ENCODE measurements at places on chromosomes 12 and 14.

- peak; percentile 36 for DNase-seq
Observed at GRCh38 chr12:76144245-76144549, 59.7 kb upstream of the NAP1L1 start.

GRCh38 chr12:117966511-117966910 lies 2.3 kb downstream of the KSR2 start:
- no peak for DNase-seq

- DNase-seq, result no peak
Observed at GRCh38 chr12:93722835-93723567, 45.8 kb downstream of the CRADD start.

DNA sequence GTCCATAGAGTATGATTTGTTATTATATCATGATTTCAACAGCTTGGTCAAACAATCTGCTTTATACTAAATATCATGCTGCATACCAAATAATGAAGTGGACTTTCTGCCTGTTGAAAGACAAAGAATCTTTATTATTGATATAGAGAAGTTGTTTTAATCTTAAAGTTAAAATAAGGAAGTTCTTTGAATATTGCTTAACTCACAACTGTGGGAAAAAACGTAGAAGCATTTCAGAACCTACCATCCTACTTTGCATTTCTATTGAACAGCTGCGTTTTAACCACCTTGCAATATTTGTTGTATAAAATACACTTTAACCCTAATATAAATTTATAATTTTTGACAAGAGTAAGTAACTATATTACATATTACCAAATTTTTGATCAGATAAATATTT lies 22.9 kb upstream of the ARL1 start:
- no peak for DNase-seq

GRCh38 chr12:120562906-120563305 lies 18.3 kb downstream of the POP5 start:
- no peak for DNase-seq

- peak; percentile 84 for DNase-seq
Observed at GRCh38 chr12:569803-570434, 93.3 kb downstream of the NINJ2 start.

GRCh38 chr12:2366711-2367110 lies 313.9 kb downstream of the CACNA1C start:
- no peak for DNase-seq

All from CD4-positive, alpha-beta T cell treated with Interleukin-2 at 100 ng/mL for 4 hours (primary cell).